ENCODE measurements at places on chromosomes 11 and 22.

- H3K4me1 ChIP-seq = peaks cover 13% of the 10 kb centered on the region
- DNase-seq = no peak
- H3K27me3 ChIP-seq = no peaks in the 10 kb centered on the region
- H3K27ac ChIP-seq = no peak overlapping the region
- H3K4me3 ChIP-seq = no peak overlapping the region
Observed at GRCh38 chr11:124751391-124751740, 689 bp downstream of the VSIG2 start.

DNA sequence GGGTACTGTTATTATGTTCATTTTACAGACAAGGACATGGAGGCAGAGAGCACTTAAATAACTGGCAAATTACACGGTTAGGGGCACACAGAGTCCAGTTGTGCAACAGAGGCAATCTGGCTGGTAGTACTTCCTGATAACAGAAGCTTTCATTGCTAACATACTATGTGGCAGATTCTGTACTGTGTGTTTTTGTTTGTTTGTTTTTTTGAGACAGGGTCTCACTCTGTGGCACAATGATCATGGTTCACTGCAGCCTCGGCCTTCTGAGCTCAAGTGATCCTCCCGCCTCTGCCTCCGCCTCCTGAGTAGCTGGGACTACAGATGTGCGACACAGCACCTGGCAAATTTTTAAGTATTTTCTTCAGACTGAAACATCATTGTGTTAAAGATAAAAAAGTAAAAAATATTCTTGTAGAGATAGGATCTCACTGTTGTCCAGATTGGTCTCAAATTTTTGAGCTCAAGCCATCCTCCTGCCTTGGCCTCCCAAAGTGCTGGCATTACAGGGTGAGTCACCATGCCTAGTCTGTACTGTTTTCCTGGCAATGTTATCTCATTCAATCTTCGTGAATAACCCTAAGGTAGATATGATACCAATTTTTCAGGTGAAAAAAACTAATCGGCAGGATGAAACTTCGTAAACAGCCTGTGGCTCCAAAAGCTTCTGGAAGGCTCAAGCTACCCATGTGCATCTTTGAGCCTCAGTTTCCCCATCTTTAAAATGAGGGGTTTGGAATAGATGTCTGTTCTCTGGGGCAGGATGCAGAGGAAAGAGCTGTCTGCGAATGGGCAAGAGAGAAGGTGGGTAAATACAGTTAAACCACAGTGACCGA lies 921 bp upstream of the NUCB2 start:
- H3K4me1 ChIP-seq = peaks cover 13% of the 10 kb centered on the region
- H3K27me3 ChIP-seq = no peaks in the 10 kb centered on the region
- DNase-seq = no peak
- no peaks in the 10 kb centered on the region for H3K36me3 ChIP-seq

GRCh38 chr22:50310031-50310722 lies 2.7 kb upstream of the PLXNB2 start:
- H3K36me3 ChIP-seq = no peaks in the 10 kb centered on the region
- DNase-seq = no peak
- H3K27ac ChIP-seq = no peak overlapping the region
- H3K4me1 ChIP-seq = peaks cover 28% of the 10 kb centered on the region
- no peaks in the 10 kb centered on the region for H3K27me3 ChIP-seq

GRCh38 chr11:12973528-12974181 lies 35.5 kb upstream of the RASSF10 start:
- no peaks in the 10 kb centered on the region for H3K36me3 ChIP-seq
- no peak for DNase-seq
- no peaks in the 10 kb centered on the region for H3K27me3 ChIP-seq

DNA sequence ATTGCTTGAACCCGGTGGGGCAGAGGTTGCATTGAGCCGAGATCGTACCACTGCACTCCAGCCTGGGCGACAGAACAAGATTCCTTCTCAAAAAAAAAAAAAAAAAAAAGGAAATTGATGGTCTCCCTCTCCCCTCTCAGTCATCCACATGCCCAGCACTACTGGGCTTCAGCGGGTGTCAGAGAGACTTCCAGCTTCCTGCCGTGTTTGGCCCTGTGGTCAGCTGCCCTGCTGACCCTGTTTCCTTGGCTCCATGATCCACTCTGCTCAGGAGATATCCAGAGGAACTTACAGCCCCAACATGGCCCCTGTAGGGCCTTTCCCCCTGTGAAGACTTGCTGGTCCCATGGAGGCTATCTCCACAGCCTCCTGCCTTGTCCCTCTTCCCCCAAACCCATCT lies 6.1 kb upstream of the PNPLA3 start:
- peaks cover 75% of the 10 kb centered on the region for H3K27me3 ChIP-seq
- no peak for DNase-seq
- H3K36me3 ChIP-seq = no peaks in the 10 kb centered on the region

GRCh38 chr22:31279821-31280505 lies 12.3 kb downstream of the PIK3IP1 start:
- H3K27me3 ChIP-seq = no peaks in the 10 kb centered on the region
- DNase-seq = no peak
- H3K27ac ChIP-seq = no peak overlapping the region

GRCh38 chr11:101435408-101435973 lies 148.3 kb downstream of the TRPC6 start:
- no peak for DNase-seq
- no peaks in the 10 kb centered on the region for H3K27me3 ChIP-seq
- no peak overlapping the region for H3K4me3 ChIP-seq
- no peaks in the 10 kb centered on the region for H3K36me3 ChIP-seq
- H3K27ac ChIP-seq = no peak overlapping the region

- H3K27ac ChIP-seq = no peak overlapping the region
- H3K4me3 ChIP-seq = no peak overlapping the region
- no peaks in the 10 kb centered on the region for H3K36me3 ChIP-seq
- DNase-seq = no peak
Observed at GRCh38 chr11:42255906-42256305, 796.5 kb upstream of the LRRC4C start.

DNA sequence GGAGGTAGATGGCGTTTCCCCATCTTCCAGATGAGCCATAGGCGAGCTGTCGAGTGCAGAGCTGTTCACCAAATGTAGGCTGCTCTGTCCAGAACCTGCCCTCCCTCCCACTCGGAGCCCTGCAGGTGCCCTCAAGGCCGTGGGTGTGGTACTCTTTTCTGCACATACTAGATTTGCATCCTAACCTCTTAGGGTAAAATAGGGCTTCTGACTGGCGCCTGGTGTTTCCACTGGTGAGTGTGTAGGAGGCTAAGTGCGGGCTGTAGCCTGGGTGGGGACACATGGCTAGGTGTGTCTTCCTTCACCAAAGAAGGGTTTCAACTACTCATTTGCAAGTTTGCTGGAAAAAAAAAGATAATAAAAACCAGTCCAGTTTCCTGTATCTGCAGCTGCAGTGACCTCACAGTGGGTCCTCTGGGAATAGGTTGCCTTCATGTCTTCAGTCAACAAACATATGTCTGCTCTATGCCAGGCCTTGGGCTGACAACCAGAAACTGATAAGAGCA lies 8.5 kb downstream of the BIK start:
- no peaks in the 10 kb centered on the region for H3K36me3 ChIP-seq
- H3K4me3 ChIP-seq = no peak overlapping the region
- no peaks in the 10 kb centered on the region for H3K4me1 ChIP-seq
- H3K27me3 ChIP-seq = no peaks in the 10 kb centered on the region
- no peak overlapping the region for H3K27ac ChIP-seq

GRCh38 chr22:42876041-42876440 lies 19.0 kb upstream of the ARFGAP3 start:
- no peak overlapping the region for H3K27ac ChIP-seq
- H3K27me3 ChIP-seq = no peaks in the 10 kb centered on the region
- H3K4me1 ChIP-seq = no peaks in the 10 kb centered on the region
- H3K36me3 ChIP-seq = no peaks in the 10 kb centered on the region

DNA sequence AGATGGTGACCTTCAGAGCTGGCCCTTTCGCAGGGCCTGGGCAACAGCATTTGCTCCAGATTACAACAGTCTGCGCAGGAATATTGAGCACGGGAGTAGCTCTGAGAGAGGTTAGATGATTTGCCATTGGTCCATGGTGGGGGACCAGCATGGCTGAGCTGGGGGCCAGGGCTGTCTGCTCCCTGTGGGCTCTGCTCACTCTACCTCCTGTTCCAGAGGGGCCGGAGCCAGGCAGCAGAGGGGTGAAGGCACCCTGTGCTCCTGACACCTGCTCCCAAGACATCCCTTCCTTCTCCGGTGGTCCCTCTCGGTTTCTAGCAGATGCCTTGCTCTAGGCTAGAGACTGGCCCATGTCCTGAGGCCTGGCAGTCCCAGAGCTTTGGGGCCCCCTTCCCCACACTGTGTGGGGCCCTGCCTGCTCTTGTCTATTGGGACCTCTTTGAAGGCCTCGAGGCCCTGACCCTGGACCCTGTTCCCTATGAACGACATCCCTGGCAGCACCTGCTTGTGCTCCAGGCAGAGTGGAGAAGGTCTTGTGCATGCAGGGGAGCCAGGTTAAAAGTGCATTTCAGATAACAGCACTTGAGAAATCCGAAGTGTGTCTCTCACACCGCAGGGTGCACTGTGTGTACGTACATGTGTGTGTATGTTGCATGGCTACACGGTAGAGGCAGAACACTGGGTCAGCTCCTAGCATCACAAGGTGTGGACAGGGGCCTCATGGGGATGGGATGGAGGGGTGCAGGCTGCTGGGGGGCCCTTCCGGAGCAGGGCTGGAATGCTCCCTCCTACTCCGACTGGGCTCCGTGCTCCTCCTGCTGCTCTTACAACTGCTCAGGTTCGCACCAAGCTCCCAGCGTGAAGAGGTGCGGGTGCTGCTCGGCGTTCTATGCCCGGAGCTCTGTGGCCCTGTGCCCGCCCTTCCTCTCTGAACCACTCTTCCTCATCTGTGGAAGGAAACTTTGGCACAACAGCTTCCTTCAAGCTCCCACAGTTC lies 123.3 kb upstream of the B3GAT1 start:
- H3K27me3 ChIP-seq = no peaks in the 10 kb centered on the region
- no peak overlapping the region for H3K27ac ChIP-seq
- no peaks in the 10 kb centered on the region for H3K4me1 ChIP-seq

- H3K27me3 ChIP-seq = peaks cover 66% of the 10 kb centered on the region
- no peaks in the 10 kb centered on the region for H3K4me1 ChIP-seq
- DNase-seq = no peak
- H3K27ac ChIP-seq = no peak overlapping the region
- no peak overlapping the region for H3K4me3 ChIP-seq
Observed at GRCh38 chr22:26055693-26056092, 113.6 kb upstream of the SEZ6L start.
